Hepatocyte (in vitro differentiated cells): ENCODE measurements at places on chromosomes 12 and 14. TPM values are rescaled to one million over a fixed set of nuclear protein-coding genes. Genes with fewer than 3 reads are reported as not detected.
A peak's percentile ranks its signal among the peaks of the same experiment; 100 is the strongest.

PMEL gene
- 27.9 and 34.2 TPM in 2 replicates for polyA plus RNA-seq

DAO gene
- polyA plus RNA-seq, result 0.41 and 0.88 TPM in 2 replicates

GRCh38 chr12:51361161-51362016 is 14.9 kb upstream of the CELA1 start:
- no peak for DNase-seq

GRCh38 chr12:40566271-40566670 is 126.0 kb upstream of the CNTN1 start:
- DNase-seq, result no peak

- no peak for DNase-seq
These were observed 185.8 kb upstream of the NOS1 start for GRCh38 chr12:117547209-117547608.

- peak; percentile 48 for DNase-seq
These were observed 21.8 kb upstream of the KRT8 start for GRCh38 chr12:52926596-52927234.

DNA sequence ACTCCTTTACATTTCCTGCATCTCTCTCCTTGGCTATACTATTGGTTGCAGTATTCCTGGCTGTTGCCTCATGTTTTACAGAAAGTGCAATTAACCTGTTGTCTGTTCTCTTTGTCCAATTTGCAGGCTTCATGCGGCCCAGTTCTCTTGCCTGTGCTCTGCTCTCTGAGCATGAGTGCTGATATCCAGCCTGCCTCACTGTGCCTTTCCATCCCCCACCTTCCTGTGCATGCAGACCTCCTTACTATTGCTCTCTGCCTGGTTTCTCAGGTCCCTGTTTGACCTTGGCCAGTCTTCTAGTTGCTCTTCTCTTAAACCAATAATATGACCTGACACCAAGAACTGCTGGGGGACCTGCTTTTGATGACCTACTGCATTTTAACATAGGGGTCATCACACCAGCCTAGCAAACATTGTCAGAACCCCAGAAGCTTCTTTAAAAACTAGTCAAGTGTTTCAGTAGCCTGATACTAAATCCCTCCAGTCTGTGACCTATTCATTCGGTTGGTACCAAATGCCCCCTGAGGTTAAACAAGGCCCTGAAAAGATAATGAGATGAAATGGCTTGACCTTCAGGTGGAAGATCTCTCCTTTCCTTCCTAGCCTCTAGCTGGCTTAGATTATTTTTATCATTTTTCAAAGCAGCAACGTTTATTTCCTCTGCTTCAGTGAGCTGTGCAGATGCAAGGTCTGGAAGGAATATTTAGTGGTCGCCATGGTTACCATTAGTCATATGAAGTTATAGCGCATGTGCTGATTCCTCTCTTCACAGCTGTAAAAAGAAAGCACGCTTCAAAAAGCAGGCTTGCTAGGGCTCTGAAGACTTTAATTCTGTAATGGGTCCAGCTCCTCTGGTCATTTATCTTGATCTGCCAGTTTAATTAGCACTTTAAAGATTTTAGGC is 216.5 kb downstream of the PHLDA1 start:
- DNase-seq, result peak; percentile 86

DNA sequence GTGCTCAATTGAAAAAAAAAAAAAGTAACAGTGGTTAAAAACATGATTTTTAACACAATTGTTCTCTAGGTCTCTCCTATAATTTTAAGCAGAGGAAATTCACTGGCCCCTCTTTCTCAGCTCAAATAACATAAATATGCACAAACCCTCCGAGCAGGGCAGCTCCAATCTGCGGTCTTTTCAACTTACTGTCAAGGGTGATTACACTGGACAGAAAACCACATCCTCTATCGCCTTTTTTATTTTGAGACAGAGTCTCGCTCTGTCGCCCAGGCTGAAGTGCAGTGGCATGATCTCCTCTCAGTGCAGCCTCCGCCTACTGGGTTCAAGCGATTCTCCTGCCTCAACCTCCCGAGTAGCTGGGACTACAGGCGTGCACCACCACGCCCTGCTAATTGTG is 16.5 kb upstream of the GABARAPL1 start:
- no peak for DNase-seq

- DNase-seq, result no peak
These were observed 212.1 kb upstream of the RTL1 start for GRCh38 chr14:101115652-101116051.
